ENCODE measurements at places on chromosomes 2 and 18.

DNA sequence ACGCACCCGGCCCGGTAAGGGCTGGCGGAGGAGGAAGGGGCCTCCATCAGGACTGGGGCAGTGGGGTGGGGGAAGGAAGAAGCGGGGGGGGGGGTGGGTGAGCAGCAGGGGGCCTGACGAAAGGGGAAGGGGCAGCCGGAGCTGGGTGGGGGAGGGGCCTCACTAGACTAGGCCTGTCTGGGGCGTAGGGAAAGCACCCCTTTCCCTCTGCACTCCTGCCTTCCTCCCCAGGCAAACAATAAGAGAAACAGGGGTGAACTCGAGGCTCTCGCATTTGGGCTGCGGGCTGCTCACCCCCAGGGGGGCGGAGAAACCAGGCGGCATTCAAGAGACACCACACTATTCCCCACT lies 82.7 kb upstream of the POMC start:
- no peak for DNase-seq

DNA sequence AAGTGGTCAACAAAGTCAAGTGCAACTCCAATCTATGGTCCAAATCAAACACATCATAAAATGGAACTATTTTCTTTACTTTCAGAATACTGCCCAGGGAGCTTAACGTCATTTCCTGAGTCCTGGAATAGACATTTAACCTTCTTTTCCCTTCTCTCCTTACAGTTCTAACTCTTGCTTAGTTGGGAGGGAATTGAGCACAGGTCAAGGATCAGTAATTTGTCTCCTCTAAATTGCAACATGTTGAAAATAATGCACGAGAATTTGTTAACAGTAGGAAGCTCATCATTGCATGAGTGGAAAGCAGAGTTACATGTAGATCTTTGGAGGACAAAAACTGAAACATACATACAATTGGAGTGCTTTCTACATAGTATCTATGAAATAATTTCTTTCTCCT lies 87.7 kb downstream of the MEP1B start:
- DNase-seq = no peak

GRCh38 chr2:204032301-204032700 lies 95.7 kb downstream of the ICOS start:
- no peak for DNase-seq

- DNase-seq = peak; percentile 48
Observed at GRCh38 chr2:109516445-109517117, 97.2 kb downstream of the SEPTIN10 start.

DNA sequence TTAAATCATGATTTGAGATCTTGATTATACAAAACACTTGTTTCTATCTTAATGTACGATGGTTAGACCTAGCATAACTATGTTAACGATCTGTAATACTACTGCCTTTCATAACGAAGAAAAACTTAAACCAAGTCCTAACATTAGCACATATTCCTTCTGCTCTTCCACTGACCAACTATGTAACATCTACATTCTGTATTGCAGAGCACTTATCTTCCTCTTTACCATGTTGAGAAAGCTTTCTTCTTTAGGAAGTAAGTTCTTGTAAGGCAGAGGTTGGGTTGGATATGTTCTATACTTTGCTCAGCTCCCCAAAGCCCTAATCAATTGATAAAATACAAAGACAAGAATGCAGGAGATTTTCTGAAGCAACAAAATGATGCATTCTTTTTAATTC lies 7.9 kb upstream of the ZNF407 start:
- no peak for DNase-seq

- DNase-seq = no peak
Observed at GRCh38 chr18:79460481-79461300, 65.0 kb downstream of the NFATC1 start.
